Left ventricle myocardium inferior (tissue), 1 donor: ENCODE measurements at places on chromosomes 5 and 9. TPM values are rescaled to one million over a fixed set of nuclear protein-coding genes. Genes with fewer than 3 reads are reported as not detected.
A peak's percentile ranks its signal among the peaks of the same experiment; 100 is the strongest.

The TBCA gene
- total RNA-seq, result 147 TPM

The SLC4A9 gene
- 0.44 TPM for total RNA-seq

The EFNA5 gene
- 28.2 TPM for total RNA-seq

The BARHL1 gene
- not detected for total RNA-seq

The PCDHA9 gene
- not detected for total RNA-seq

The PCDHGB7 gene
- 7.9 TPM for total RNA-seq

DNA sequence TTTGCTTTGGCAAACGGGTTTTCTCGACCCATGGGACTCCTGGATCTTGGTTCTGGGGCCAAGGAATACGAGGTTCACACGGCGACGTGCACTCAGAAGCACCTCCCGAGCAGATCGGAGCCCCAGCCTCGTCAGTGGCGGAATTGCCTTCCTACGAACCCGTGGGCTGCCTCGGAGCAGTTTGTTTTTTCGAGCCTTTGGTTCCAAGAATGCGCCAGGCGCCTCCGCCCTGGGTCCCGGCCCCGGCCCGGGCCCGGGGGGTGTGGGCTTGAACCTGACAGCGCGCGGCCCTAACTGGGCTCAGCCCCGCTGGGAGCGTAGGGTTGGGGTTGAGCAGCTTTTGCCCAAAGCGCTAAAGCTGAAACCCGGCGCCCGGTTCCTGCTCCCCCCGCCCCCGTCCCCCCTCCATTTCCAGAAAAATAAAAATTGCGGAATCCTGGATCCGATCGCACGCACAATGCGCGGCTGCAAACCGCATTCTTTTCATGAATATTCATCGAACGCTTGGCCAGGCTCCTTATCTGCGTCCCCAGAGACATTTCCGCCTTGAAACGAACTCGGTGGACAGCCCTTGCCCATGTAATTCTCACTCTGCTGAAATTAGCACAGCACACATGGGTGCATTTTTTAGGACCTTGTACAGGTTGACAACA is 1.0 kb downstream of the BASP1 start:
- peak; percentile 23 for DNase-seq

DNA sequence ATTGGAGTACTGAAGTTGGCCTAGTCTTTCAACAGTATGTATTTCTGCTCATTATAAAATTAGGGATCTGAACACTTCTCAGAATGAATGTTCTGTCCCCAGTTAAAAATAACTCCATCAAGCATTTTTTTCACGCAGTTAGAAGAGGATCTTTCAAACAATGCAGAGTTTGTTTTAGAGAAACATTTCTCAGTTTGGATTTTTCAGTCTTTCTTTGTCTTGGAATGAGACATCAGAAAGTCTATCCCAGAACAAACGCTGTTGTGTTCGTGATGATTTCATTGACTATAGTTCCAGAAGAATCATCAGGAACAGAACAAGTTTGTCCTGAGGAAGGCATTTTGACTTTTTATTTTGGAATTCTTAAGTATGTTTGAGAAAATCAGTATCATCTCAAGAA is 218.7 kb downstream of the ARRDC3 start:
- no peak for DNase-seq

DNA sequence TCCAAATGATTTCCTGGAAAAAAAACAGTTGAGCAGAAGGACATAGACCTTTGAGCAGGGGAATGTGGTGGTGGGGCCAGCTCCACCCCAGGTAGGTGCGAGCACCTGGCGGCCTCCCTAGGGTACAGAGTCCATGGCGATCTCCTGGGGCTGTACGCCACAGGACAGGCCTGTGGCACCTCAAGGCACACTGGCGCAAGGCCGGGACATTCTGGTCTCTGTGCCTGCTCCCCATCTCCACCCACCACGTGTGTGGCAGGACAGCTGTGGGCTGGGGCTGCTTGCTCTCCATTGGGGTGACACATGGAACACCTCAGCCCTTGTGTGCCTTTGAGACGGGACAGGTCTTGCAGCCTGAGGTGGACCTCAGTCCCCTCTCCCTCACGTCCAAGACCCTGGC is 25.2 kb downstream of the WNK2 start:
- no peak for DNase-seq
